ENCODE measurements at places on chromosomes 11 and 22.

DNA sequence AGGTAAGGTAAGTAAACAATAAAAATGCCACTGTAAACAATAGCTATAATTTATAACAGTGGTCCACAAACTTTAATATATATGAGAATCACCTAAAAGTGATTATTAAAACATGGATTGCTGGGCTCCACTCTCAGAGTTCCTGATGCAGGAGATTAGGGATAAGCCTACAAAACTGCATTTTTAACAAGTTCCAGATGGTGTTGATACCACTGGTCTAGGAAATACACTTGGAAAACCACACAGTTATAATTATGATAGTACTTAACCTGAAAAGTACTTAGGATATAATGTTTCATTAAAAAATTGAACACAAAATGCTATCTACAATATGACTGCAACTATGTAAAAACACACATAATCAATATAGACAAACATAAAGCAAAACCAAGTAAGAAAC is 20.4 kb downstream of the FCHSD2 start:
- no peak for DNase-seq

DNA sequence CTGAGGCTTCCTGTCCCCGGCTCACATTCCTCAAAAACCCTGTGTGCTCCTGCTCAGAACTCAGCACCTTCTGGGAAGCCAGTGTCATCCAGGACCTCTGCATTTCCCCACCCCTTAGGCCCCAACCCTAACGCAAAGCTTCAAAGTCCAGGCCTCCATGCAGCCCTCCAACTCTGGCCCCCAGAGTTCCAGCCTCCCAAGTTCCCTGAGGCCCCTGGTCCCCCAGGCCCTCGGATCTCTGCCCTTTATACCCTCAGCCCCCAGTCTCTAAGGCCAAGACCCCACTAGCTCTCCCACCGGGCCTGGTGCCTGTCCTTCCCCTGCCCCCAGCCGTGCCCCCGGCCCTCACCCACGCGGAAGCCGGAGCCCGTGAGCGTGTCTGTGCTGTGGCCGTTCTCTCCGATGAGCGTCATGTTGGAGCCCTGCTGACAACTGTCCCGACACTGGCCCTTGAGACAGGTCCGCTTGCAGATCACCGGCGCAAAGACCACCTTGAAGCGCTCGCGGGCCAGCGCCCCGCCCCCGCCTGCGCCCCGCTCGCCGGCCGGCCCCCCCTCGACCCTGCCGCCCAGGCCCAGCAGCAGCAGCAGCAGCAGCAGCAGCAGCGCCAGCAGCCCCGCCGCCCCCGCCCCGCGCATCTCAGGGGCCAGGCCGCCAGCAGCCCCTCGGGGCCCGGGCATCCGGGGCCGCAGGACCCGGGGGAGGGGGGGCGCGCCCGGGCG is 718 bp downstream of the LTBP3 start:
- DNase-seq: no peak

DNA sequence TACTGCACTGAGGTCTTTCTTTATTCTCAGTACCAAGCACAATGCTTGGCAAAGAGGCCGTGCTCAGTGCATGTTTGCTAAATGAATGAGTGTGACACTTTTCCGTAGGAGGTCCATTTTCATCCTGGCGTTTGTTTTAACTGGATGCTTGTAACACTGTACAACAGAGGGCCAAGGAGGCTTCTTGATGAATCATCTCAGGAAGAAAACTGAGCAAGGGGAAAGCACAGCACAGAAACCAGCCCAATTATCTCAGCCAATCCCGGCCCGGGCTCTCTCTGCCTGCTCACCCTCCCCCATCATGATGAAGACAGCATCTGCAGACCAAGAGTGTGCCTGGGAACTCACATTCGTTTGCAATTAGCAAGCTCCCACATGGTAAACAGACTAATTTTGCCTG is 570.3 kb downstream of the OPCML start:
- no peak for DNase-seq

DNA sequence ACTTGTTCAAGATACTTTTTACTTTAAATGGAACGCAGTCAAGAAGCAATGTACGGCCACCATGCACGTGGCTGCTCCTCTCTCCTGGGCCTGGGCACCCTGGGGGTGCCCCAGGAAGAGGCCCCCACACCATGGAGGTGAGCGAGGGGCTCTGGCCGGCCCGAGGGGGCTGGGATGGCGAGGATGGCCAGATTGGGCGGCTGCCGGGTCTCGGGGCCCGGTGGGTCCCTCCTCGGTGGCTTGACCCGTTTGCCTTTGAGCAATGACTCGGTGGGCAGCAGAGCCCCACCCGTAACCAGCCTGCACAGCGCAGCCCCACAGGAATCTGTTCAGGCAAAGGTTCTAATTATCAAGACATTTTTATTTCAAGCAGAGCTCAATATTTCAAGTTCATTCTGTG is 167.4 kb downstream of the BRD1 start:
- no peak for DNase-seq

DNA sequence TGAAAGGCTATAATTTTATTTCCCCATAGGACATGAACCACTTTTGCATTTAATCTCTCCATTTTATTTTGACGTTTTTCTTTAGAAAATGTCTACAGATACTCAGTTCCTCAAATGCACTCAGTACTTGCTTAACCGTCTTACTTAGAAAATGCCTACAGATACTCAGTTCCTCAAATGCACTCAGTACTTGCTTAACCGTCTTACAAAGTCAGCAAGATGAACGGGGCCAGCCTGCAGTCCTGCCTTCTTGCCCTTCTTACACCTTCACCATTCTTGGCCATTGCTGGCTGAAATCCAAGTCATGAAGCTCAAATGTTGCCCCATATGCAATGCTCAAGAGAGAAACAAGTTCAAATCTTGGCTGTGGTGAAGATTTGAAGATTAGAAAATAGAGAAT is 34.1 kb downstream of the CSNK2A3 start:
- DNase-seq: no peak

DNA sequence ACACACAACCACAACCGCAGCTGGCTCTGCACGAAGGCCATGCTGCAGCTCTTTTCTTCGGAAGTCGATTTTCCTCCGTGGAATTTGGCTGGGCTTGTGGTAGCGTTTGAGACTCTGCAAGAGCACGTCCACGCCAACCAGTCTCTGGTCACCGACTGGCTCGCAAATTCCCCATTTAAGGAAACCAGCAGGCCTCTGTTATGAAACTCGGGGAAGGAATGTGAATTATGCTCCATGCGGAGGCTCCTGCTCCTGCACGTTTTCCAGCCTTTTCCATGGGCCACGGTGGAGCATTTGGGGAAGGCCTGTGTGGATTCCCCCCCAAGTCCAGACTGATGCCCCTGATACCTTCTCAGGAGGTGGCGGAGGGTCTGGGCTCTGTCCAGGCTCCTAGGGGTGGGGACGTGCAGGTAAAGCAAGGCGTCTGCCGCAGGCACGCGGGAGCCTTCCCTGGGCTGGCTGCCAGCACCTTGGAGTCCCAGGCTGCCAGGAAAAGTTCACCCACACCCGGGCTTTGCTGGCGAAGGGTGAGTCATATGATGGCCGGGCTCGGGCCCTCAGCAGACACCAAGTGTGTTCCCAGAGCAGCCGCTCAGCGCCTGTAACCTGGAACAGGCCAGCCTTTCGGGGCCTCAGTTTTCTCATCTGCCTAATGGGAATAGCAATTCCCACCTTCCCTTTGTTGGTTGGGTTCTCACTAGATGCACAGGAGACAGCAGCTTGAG is 41.9 kb downstream of the LRP5 start:
- DNase-seq: no peak

DNA sequence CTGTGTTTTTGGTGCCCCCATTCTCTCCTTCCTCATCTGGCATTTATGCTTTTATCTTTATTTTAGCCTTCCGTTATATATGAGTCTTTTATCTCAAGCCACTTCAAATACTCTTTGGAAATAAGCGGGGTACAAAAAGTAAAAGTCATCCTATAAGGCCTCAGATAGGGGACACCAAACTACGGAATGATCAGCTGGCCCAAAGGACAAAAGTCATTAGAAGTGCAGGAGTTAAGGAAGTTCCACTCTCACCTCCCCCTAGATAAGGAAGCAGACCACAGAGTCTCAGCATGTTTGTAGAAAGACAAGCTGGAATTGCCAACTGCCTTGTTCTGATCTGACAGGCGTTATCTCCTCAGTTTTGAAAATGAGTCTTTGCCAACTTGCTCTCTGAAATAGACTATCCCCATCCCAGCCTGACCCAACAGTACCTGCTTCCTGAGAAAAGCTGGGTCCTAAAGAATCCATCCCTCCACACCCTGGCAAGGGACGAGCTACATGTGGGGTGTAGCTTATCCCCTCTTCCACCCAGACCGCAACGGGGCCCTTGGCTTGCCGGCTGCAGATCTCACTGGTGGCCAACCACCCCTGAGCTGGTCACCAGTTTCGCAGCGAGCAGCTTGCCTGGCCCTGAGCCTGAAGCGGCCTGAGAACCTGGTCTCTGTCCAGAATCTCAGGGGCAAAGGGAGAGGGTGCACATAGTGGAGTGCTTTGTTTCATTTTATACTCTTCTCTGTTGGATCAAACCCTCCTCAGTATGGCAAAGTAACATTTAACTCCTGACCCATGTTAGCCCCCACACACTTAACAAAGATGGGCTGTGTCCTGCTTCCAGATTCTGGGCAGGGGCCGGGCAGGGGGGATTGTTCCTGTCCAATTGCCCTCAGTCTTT is 13.8 kb downstream of the FADS2 start:
- peak; percentile 45 for DNase-seq

DNA sequence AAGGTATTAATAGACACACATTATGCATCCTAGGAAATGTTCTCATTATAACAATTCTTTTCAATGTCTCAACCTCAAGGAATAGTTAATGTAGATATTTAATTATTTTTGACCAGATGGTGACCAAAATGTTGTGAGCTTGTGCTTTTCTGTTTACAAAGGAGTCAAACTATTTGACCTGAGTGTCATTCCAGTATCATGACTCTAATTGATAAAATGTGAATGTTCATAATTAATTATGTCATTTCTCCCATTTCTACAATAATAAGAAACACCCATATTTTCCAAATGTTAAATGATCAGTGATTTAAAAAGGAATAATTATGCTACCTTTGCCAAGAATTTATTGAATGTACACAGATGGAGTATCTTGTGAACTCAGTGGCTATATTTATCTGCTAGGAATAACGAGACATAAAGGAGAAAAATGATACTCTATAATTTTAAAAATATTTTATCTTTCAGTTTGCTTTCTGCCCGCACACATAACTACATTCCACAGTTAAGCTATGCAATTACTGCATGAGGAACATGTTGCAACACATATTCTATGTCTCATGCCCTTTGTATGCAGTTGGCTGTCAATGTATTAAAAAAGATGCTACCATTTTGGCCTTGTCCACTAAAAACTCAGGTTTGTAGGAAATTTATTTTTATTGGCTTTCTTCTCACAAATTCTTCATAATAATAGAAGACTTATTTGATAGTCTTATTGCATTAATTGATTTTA is 376.7 kb upstream of the CCDC179 start:
- DNase-seq: no peak

DNA sequence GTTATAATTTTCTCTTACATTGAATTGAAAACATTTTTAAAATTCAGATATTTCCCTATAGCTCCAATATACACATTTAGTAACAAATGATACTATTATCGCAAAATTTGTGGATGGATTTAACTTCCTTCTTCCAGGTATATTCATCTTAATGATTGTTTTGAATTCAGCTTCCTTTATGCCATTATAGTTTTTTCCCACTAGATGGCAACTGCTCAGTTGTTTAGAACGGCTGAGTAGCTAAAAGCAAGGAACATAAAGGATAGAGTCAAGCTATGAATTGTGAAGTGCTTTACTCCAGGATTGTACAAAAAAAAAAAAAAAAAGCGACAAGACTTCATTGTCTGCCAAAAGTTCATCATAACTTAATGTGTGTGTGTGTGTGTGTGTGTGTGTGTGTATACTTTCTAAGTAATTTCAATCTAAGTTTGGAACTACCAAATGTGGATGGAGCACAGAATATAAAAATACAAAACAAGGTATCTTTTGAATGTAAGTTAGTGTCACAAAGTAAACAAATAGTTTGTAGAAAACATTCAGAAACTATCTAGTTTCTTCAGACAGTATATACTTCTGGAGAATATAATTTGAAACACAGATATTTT is 846.4 kb downstream of the DLG2 start:
- DNase-seq: no peak

DNA sequence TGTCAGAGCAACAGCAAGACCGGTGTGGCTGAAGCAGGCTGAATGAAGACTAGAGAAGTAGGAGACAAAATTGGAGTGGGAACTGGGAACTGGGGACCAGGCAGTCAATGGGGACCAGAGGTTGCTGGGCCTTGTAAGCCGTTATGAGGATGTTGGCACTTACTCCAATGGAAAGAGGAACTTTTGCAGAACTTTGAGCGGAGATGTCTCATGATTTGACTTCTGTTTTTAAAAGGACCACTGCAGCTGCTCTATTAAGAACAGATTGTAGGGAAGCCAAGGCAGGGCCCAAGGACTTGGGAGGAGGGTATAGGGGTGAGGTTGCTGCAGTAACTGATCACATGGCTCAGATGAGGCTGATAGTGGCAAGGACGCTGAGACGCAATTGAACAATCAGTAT is 34.2 kb downstream of the IL18 start:
- no peak for DNase-seq

- DNase-seq: no peak
These were observed 2.5 kb upstream of the RCN1 start for GRCh38 chr11:32088117-32088941.

- no peak for DNase-seq
These were observed 3.5 kb downstream of the PANX1 start for GRCh38 chr11:94132152-94132558.

DNA sequence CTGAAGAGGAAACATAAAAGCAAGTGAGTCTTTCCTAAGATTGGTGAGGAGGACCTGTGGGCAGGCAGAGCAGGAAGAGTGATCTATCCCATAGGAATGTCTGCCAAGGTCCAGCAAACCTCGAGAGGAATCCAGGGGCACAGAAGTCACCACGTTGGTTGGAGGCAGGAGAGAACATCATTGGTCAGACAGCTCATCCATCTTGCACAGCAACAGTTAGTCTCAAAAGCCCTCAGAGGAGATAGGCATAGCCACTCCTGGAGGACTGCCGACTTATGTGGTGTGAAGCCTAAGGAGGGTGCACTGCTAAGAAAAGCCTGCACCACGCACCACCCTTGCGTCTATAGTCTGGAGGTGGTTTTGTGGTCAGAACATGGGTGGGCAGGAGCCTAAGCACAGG is 109.1 kb downstream of the RASSF10 start:
- DNase-seq: no peak

GRCh38 chr11:441418-442274 is at the start of gene ANO9:
Gene ANO9, minus strand, starts transcription at chr11:442011. Its CDS starts 85 bp downstream, at chr11:441926.
- no peak for DNase-seq

GRCh38 chr11:102476812-102477211 is 24.2 kb upstream of the TMEM123 start:
- DNase-seq: no peak
